ENCODE measurements at places on chromosomes 7 and 10.

DNA sequence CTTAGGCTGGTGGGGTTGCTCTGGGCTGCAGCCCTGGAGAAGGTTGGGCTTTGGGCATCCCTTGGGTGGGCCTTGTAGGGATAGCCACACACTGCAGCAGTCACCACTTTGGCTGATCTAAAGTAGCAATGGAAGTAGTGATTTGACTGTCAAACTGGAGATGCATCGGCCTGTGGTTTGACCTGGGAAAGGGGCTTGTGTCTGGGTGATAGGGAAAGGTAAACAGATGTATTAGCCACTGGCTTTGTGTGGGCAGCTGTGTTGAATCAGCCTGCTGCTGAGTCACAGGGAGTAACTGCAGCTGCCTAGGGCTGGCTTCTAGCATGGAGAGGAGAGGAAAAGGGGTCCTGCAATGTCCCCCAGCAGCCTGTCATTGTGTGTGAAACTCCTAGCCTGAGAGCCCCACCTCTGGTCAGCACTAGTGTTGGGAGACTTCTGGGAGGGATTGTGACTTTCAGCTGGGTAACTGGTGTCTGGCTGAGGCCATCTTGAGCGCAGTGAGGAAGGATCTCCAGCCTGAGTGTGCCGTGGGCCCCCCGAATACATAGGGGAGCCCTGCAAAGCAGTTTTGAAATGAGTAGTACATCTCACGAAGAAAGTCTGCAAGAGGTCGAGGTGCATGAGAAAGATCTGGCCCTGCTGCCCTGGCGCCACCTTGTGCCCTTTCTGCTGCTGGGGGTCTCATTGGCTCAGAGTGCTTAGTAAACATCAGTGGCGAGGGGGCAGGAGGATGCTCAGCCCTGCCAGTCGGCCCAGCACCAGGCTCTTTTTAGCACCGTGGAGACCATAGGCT lies 117.3 kb downstream of the FANK1 start:
- no peaks in the 10 kb centered on the region for H3K4me1 ChIP-seq
- H3K36me3 ChIP-seq, result no peaks in the 10 kb centered on the region
- no peak overlapping the region for H3K4me3 ChIP-seq
- DNase-seq, result no peak

DNA sequence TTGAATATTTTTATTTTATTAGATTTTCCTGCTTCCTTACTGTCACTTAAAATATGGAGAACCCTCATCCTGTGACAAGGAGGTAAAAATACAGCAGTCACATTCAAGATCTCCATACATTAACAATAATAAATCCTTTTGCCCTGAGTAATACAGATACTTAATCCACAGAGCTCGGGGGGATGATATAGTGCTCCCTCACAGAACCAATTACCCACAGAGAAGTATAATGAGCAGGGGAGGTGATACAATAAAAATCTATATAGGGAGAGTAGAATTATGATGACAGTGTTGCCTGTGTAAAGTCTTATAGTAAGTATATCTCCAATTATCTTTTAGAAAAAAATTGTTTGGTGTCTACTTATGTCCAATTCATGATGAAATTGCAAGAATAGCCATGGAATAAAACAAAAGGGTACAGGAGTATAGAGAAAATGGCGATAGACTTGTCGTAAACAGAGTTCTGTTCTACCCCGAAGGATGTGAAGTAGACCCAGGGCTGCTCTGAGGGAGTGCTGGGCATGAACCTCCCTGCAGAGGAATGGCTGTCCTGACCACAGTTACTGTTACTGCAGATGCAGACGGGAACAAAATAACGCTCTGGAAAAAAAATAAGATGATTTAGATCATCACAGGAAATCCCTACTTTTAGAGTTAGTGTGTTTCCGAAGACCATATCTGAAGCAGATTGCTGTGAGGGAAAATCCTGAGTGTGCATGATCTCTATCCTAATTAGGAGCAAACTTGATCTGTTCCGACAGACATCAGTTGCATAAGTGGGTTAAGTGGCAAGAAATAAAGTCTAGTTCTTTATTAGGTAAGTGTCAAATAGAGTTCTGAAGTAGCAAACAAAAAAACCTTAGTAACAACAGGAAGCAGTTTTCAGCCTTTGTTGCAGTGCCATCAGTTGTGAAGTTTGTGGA lies 123.7 kb downstream of the KAT6B start:
- no peak overlapping the region for H3K4me3 ChIP-seq
- H3K27ac ChIP-seq, result no peak overlapping the region
- H3K27me3 ChIP-seq, result no peaks in the 10 kb centered on the region
- H3K4me1 ChIP-seq, result no peaks in the 10 kb centered on the region
- no peaks in the 10 kb centered on the region for H3K36me3 ChIP-seq

GRCh38 chr7:66452165-66452564 lies 176.5 kb upstream of the KCTD7 start:
- H3K4me3 ChIP-seq, result no peak overlapping the region
- DNase-seq, result no peak
- H3K27ac ChIP-seq, result no peak overlapping the region
- H3K36me3 ChIP-seq, result no peaks in the 10 kb centered on the region
- no peaks in the 10 kb centered on the region for H3K27me3 ChIP-seq

DNA sequence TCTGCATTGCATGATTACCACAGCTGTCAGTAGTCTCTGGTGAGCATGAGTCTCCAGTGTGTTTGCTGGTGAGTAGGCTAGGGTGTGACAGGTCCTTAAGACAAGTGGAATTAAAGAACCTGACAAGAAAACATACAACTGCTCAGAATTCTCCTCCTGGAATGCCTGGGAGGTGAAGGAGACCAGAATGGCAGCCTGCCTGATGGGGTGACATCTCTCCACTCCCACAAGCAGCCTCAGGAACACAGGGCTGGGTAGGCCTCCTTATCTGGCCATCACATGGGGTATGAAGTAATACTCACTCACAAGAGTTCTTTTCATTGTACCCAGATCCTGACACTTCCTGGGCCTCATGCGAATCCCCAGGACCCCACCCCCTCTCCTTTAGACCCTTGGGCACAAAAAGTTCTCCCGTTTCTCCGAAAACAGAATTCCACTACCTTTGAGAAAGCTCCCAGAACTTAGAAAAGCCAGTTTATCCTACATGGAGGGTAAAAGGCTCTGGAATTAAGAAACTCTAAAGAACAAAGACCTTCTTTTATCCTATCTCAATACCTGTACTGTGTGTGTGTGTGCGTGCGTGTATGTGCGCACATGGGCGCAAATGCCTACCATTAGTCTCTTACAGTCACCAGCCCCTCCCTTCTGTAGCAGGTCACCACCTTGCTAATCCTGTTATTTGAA lies 33.4 kb upstream of the C1GALT1 start:
- no peaks in the 10 kb centered on the region for H3K36me3 ChIP-seq
- no peak overlapping the region for H3K27ac ChIP-seq
- no peak overlapping the region for H3K4me3 ChIP-seq
- peaks cover 11% of the 10 kb centered on the region for H3K4me1 ChIP-seq
- DNase-seq, result no peak

- H3K4me1 ChIP-seq, result no peaks in the 10 kb centered on the region
- no peaks in the 10 kb centered on the region for H3K27me3 ChIP-seq
- H3K27ac ChIP-seq, result peak overlapping the region; percentile 39
- peak; percentile 7 for DNase-seq
Observed at GRCh38 chr10:103139803-103140202, 53.3 kb downstream of the NT5C2 start.

DNA sequence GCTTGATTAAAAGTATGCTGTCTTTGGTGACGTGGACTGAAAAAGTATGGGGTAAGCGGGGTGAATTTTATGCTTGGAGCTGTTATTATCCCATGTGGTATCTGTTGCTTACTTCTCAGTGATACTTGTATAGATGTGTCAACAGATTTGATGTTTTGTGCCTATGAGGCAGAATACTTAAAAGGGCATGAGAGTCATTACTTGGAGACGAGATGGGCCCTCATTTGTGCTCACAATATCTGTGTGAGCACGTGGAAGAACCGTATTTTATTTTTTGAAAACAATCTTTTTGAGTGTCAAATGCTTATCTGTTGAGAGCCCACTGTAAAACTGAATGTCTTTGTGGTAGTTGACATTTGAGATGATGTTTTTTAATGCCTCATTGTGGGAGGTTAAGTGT lies 281.9 kb downstream of the EXOC4 start:
- H3K4me3 ChIP-seq, result no peak overlapping the region
- DNase-seq, result no peak
- no peaks in the 10 kb centered on the region for H3K27me3 ChIP-seq

DNA sequence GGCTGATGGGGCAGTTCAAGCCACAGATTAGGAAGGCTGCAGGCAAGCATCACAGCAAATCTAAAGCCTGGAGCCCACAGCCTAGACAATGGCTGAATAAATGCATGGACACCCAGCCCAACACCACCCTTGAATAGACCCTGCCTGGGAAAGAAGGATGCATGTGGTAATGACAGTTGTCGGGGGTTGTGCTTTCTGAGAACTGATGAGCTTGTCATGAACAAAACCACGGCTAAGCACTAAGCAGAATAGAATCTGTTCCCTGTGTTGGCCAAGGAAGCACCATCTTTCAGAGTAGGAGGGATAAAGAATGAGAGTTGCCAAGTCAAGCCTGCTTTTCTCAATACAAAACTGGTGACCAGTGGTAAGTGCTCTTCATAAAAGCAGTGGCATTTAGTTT lies 66.1 kb upstream of the JCAD start:
- H3K27me3 ChIP-seq, result no peaks in the 10 kb centered on the region
- H3K4me3 ChIP-seq, result no peak overlapping the region
- H3K27ac ChIP-seq, result no peak overlapping the region
- no peaks in the 10 kb centered on the region for H3K4me1 ChIP-seq
- no peak for DNase-seq
- H3K36me3 ChIP-seq, result no peaks in the 10 kb centered on the region

DNA sequence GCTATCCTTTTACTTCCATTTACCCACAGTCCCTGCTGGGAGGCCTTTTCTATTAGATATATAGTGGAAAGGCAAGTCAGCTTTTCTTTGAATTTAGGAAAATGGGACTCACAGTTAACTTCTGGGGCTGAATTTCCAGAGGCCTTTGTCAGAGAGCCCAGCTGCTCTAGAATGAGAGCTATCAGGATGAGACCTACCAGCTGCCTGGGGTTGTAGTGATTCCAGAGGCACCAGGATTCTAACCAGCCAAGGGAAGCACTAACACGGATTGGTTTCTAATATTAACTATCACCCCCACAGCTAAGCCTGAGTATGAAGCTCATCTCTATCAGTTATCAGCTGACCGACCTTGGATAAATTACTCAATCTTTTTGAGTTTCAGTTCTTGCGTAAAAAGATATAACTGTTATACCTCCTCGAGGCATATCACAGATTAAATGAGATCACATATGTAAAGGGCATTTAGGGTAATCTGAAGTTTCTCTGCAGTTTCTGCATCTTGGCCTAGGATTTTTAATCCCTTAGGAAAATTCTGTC lies 56.6 kb upstream of the CALD1 start:
- H3K4me3 ChIP-seq, result no peak overlapping the region
- H3K4me1 ChIP-seq, result no peaks in the 10 kb centered on the region
- no peaks in the 10 kb centered on the region for H3K27me3 ChIP-seq
- H3K27ac ChIP-seq, result no peak overlapping the region
- H3K36me3 ChIP-seq, result no peaks in the 10 kb centered on the region

- no peaks in the 10 kb centered on the region for H3K27me3 ChIP-seq
- no peaks in the 10 kb centered on the region for H3K4me1 ChIP-seq
- H3K4me3 ChIP-seq, result no peak overlapping the region
- no peaks in the 10 kb centered on the region for H3K36me3 ChIP-seq
- H3K27ac ChIP-seq, result no peak overlapping the region
Observed at GRCh38 chr7:125568799-125569198, 639.2 kb upstream of the POT1 start.

- no peaks in the 10 kb centered on the region for H3K36me3 ChIP-seq
- DNase-seq, result peak; percentile 31
- H3K27ac ChIP-seq, result no peak overlapping the region
- no peak overlapping the region for H3K4me3 ChIP-seq
Observed at GRCh38 chr10:103668351-103669242, 175.1 kb downstream of the NEURL1 start.

DNA sequence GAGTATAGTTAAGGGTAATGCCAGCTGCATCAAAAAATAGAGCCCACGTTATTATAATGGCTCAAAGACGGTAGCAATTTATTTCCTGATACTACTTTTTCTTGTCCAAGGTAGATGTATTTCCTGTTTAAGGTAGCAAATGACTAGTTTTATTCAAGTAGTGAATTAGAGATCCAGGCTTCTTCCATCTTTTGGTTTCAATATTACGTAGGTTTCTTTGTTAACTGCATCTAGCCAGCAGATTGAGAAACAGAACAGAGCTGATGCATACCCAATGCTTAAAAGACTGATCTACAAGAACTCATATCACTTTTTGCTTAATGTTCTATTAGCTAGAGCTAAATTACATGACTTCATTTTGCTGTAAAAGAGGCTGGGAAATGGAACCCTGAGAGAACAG lies 992.1 kb downstream of the NRG3 start:
- H3K36me3 ChIP-seq, result no peaks in the 10 kb centered on the region
- no peaks in the 10 kb centered on the region for H3K4me1 ChIP-seq

DNA sequence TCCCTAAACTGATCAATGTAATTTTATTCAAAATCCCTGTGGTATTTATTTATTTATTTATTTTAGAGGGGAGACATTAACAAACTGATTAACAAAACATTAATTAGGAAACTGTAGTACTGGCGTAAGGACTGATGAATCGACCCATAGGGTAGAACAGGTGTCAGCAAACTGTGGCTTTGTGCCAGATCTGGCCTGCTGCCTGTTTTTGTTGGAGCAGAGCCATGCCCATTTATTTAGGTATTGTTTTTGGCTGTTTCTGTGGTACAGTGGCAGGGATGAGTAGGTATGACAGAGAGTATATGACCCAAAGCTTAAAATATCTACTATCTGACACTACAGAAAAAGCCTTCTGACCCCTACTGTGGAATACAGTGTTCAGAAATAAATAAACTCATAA lies 332.5 kb upstream of the ETV1 start:
- no peak overlapping the region for H3K4me3 ChIP-seq
- DNase-seq, result no peak
- no peaks in the 10 kb centered on the region for H3K36me3 ChIP-seq
- H3K27ac ChIP-seq, result no peak overlapping the region
- H3K27me3 ChIP-seq, result no peaks in the 10 kb centered on the region

GRCh38 chr10:88996927-88997326 lies 6.3 kb downstream of the FAS start:
- H3K27ac ChIP-seq, result no peak overlapping the region
- H3K4me3 ChIP-seq, result no peak overlapping the region

DNA sequence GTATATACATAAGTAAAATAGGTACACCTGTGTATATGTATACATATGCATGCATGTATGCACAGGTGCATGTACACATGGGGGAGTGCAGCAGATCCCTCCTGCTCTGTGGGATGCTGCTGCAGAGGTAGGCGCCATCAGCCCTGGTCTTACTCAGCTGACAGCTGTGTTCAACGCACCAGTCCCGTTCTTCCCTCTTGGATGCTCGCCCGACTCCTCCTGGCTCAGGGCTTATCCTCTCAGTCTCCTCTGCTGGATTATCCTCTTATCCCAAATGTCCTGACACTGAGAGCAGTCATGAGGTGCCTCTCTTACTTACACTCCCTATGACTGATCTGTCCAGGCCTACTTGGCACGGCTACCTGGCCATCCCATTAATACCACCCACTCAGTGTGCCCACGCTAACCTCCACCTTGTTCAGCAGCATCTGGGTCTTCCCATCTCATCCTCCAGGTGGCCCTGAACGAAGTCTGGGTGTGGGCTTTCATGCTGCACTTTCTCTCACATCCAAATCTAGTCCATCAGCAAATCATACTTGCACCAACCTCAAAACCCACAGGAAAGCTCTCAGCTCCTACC lies 357.1 kb downstream of the TCERG1L start:
- H3K27me3 ChIP-seq, result no peaks in the 10 kb centered on the region
- H3K4me1 ChIP-seq, result no peaks in the 10 kb centered on the region
- no peaks in the 10 kb centered on the region for H3K36me3 ChIP-seq
- no peak overlapping the region for H3K27ac ChIP-seq

- H3K4me1 ChIP-seq, result no peaks in the 10 kb centered on the region
- no peak for DNase-seq
- no peaks in the 10 kb centered on the region for H3K27me3 ChIP-seq
- H3K36me3 ChIP-seq, result no peaks in the 10 kb centered on the region
- H3K27ac ChIP-seq, result no peak overlapping the region
Observed at GRCh38 chr10:60524541-60524940, 134.9 kb upstream of the ANK3 start.

Measured in CD14-positive monocyte (primary cell).